ENCODE measurements at places on chromosomes 11 and 22.

- DNase-seq = no peak
Measured at GRCh38 chr11:30717009-30717408, 130.9 kb upstream of the MPPED2 start.

DNA sequence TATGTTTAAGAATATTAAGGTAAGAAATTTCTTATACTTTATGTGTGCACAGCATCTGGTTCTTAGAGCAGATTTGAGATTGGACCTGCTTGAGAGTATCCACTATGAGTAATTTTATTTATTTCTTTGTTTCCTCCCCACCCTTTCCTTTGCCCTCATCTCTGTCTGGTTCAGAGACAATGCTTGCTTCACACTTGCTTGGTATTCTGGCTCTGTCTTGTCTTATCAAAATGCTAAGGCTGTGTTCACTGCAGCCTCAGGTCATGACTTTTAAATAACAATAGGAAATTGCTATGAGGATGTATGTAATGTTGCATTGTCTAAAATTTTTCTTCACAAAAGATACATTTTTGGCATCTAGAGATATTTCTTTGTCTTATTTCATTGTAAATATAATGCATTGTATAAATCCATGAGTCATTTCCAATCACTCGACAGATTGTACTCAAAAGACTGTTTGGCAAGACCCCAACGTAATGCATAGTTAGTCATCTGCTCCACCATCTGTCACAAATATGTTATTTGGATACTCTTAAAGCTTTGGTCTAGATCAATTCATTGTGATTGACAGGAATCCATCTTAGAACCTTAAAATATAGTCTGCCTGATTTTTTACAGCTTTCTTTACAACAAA lies 395.7 kb downstream of the AASDHPPT start:
- DNase-seq = no peak

GRCh38 chr11:133354069-133354468 lies 178.2 kb downstream of the OPCML start:
- no peak for DNase-seq

DNA sequence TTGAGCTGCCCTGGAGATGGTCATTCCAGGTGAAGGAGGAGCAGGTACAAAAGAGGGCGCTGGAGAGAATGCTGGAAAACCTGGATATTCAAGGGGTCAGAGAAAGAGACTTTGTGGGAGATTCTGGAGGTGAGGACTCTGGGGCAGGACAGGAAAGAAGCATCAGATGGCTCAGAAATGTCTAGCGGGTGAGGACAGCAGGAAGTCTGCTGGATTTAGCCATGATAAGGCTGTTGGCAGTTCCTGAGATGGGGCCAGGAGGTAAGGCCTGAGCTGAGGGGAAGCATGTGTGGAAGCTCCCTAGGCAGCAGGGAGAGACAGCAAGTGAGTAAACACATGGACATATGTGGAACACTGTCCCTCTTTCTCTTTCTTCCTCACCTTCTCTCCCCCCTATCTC lies 1.5 kb downstream of the UPB1 start:
- DNase-seq = no peak

GRCh38 chr11:72675221-72675620 lies 999 bp upstream of the PDE2A start:
- no peak for DNase-seq

DNA sequence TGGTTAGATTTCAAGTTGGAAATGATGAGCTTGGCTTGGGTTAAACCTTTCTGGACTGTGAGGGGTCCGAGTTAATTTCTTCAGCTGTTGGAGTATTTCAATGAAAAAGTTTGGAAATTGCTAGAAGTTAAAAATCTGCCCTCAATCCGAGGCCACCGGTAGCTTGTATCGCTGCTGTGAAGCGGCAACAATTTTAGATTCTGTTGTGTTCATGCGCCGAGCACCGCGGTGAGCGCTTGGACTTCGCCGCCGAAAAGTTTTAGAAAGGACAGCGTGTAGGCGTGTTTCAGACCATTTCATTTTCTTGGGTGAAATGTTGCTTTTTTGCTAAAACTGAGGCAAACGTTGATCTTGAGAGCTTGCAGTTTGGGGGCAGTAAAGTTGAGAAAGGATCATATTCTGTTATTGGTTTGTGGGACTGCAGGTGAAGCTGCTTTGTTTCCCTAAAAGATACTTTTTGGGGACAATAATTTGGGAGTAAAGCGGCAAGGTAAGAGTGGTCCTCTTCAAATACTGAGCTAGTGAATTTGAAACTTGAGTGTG lies 928 bp downstream of the FBXO7 start:
- peak; percentile 11 for DNase-seq

DNA sequence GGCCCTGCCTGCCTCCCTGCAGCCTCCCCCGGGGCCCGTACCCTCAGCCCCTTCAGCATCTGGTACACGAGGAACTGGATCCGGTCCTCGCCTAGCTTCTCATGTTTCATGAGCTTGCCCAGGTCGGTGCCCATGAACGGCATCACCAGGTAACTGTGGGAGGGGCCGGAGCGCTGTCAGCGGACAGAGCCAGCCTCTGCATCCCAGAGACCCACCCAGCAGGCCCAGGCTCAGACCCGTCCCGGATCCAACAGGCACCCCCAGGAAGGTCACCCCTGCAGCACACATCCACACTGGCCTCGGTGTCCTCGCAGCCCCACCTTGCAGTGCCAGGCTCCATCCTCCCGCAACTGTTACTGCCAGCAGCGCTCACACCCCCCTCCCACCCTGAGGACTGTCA lies 4.4 kb downstream of the MAPK12 start:
- DNase-seq = no peak

GRCh38 chr11:3143136-3143880 lies 21.8 kb downstream of the OSBPL5 start:
- no peak for DNase-seq

DNA sequence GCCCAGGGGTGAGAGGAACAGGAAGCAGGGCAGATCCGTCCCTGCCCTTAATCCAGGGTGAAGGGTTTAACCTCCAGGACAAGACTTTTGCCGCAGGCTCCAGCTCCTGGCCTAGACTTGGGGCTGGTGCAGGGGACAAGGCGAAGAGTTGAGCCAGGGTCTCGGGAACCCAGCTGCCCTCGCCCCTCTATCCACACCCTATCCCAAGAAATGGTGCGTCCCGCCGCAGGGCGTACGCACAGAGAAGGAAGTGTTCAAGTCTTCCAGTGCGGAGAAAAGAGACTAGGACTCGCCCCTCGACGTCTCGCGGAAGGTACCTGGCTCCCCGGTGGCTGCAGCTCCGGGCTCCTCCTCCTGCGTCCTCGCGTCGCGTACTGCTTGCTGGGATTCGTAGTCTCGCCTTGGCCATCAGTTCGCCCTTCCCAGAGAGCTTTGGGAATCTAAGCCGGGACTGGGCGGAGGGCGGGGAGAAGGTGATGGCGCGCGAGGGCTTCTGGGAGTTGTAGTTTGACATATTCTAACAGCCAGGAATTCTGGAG lies at the start of gene ZMAT5:
Gene ZMAT5 (minus strand): TSS at position 376 of the 539 bp plus-strand sequence. CDS start 18,463 bp downstream, outside the sequence.
- DNase-seq = peak; percentile 85

- no peak for DNase-seq
Measured at GRCh38 chr22:24833881-24834495, 28.0 kb downstream of the SGSM1 start.

GRCh38 chr22:45942787-45943493 lies 34.0 kb downstream of the WNT7B start:
- DNase-seq = no peak

DNA sequence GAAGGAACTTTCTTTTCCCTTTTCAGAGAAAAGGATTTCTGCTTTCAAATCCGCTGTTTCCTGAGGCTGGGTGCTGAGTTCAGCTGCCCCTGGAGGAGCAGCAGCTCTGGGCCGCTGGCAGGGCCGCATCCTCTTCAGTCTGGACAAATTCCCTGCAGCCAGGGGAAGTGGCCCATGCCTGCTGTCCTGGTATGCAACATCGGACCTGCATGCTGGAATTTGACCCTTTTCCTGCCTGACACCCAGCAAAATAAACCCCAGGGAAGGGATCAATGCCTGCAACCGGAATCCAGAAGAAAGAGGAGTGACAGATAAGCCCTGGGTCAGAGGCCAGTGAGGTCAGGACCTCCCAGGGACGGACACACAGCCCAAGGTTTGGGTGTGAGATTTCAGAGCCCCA lies 54.1 kb upstream of the LINC01488 start:
- no peak for DNase-seq

Measured in stimulated activated CD4-positive, alpha-beta T cell treated with anti-CD3 and anti-CD28 coated beads, Interleukin-12 subunit alpha, Interleukin-12 subunit beta, amount 100 ng/mL, for 4 hours (primary cell).